ENCODE measurements at places on chromosomes 12 and 14. TPM values are rescaled to one million over a fixed set of nuclear protein-coding genes. Genes with fewer than 3 reads are reported as not detected.

DNA sequence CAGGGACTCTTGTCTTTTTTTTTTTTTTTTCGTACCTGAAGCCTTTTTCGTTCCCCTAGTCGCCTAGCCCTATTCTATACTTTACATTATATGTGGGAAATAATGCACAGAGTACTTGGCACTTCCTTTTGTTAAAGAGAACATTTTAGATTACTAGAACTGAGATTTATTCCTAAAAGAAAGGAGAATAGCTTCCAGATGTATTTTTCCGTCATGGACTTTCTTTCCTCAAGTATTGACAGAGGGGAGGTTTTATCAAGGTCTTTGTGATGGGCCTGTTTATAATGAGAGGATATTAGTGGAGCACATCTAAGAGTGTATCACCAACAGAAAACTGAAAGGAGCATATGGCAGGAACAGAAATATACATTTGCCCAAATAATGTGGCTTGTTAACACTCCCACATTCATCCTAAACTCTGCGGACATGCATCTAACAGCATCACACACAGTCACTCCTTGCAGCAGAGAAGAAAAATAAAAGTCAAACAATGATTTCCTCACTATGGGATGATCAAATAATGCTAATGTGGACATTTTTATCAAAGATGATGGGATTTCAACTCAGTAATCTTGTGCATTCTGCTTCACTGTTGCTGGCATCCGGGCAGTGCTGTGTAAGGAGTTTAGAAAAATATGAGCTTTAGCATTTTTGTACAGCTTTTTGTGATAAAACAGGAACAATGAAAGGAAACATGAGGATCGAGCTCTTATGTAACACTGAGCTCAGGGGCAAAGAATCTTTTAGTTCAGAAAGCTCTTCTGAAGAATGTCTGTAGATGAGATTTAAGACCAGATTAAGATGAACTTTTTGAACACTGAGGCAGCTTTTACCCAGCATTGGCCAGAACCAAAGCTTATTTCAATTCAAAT is 183.1 kb downstream of the EGLN3 start:
- no peak for DNase-seq

The PAH gene
- total RNA-seq: not detected

- no peak for DNase-seq
These were observed 31.7 kb upstream of the TUBA1C start for GRCh38 chr12:49232940-49233841.

The COX14 gene
- 50.0 TPM for total RNA-seq

GRCh38 chr14:104700225-104700651 is 10.8 kb downstream of the INF2 start:
- no peak for DNase-seq

DNA sequence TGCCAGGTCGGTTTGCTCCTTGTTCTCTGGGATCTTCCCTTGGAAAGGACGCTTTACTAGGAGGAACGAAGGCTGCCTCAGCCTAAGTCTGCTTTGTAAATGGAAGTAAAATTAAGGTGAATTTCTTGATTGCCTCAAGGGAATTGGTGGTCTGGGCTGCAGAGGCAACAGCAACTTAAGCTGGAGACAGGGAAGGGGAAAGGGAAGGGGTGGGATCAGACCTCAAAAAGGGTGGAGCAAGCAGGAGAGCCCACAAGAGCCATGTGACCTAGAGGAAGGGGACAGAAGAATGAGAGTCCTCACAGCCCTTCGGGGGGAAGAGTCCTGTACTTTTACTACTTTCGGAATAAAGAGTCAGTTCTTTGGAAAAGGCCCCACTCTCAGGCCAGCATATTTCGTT is 147.9 kb downstream of the PPM1H start:
- no peak for DNase-seq

DNA sequence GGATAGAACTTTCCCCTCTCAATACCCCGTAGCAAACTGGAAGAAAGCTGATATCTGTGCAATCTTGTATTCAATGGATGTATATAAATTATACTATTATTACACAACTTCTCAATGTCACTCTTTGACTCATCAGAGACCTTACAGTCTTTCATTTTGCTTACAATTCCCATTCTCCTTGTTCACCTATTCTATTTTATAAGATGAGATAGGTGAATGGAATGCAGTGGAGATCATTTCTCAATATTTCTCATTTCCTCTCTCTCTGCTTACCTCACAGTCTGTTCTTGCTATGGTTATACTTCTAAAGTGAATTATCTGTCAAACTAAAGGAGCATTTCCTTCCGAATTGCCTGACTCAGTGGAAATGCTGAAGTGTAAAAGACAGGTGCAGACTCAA is 14.9 kb downstream of the FOXA1 start:
- DNase-seq: no peak
